ENCODE measurements at places on chromosomes 1 and 21.

GRCh38 chr1:151968058-151968457, 25.6 kb downstream of the S100A10 start:
- no peak for DNase-seq

DNA sequence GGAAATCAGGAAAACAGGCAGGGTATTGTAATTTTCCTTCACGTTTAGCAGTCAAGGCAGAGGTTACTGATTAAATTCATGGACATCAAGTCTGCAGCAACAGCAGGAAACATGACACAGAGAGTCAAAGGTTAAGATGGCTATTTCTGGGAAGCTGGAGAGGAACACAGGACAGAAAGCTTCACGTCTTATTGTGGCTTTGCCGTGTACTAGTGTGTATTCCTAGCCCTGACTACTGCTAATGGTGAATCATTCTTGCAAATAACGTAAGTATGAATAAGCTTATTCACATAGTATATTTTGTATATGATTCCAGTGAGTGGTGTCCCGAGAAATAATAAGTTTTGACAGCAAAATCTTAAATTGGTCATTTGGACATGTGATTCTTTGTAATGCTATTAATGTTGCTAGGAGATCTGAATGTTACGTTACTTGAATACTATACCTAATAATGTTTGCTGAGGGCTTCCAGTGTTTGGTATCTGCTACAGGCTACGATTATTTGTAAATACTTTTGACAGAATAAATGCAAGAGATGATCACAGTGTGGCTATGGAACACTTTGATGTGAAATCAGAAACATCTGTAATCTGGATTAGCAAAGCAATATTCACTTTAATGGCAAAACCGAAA, 77.4 kb downstream of the DISP1 start:
- DNase-seq = no peak

- no peak for DNase-seq
Observed at GRCh38 chr1:69898403-69898947, 306.9 kb downstream of the LRRC40 start.

DNA sequence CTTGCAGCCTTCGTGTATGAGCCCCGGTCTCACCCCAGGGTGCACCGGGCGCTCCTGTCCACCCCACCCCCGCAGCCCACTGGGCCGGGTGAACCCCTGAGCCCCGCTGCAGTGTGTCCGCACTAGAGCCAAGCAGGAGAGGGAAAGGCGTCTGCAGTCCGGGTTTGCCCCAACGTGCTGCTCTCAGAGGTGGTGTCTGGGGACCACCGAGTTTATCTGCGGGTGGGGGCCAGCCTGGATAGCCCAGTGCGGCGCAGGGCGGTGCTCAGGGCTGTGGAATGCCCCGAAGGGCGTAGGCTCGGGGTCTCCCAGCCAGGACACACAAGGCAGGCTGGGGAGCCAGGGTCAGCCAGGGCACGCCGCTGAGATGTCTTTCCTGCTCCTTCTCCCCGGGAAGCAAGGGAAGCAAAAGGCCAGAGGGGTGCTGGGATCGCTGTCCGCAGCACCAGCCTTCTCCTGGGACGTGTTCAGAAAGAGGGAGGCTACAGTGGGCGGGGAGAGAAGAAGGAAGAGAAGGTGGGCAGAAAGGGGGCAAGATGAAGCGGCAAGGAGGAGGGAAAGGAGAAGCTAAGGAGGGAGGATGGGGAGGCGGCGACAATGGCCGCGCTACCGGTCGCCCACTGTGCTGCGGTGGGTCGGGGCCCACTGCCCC, 56.6 kb downstream of the MAB21L3 start:
- no peak for DNase-seq

DNA sequence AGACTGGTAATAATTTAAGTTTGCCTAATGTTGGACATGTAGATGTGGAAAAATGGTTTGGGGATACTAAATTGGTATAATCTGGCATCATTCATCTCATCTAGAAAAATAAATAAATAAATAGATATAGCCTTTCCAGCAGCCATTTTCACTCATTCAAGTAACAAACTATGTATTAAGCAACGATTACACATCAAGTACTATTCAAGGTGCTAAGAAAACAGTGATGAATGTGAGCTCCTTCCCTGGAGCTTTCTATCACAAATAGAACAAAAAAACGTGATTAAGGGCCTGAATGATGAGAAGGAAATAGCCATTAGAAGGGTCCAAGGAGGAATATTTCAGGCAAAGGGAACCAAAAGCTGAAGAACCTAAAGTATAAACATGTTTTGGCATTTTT, 37.1 kb downstream of the STIL start:
- DNase-seq = no peak

DNA sequence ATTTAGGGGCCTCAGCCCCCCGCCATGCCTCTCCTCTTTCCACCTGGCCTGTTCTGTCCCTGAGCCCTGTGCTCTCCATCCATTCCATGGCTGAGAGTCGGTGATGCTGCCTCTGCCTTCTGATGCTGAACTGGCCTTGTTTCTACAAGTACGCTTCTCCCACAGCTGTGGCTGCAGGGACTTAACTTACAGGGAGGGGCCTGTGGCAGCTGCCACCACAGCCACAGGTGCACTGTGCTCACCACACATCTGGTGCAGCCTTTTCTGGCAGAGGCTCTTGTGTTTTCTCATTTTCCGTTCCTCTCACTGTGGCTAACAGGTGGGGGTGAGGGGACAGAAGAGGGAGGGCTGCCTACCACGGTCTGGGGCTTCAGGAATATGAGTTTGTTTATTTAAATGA, 4.2 kb downstream of the FMO1 start:
- DNase-seq = no peak

- DNase-seq = no peak
Observed at GRCh38 chr21:40846103-40846502, 855 bp downstream of the DSCAM start.

- DNase-seq = no peak
Observed at GRCh38 chr1:235017719-235018118, 110.9 kb downstream of the TOMM20 start.

Data from LNCaP clone FGC (cell line).